ENCODE measurements at places on chromosomes 1 and 21.

DNA sequence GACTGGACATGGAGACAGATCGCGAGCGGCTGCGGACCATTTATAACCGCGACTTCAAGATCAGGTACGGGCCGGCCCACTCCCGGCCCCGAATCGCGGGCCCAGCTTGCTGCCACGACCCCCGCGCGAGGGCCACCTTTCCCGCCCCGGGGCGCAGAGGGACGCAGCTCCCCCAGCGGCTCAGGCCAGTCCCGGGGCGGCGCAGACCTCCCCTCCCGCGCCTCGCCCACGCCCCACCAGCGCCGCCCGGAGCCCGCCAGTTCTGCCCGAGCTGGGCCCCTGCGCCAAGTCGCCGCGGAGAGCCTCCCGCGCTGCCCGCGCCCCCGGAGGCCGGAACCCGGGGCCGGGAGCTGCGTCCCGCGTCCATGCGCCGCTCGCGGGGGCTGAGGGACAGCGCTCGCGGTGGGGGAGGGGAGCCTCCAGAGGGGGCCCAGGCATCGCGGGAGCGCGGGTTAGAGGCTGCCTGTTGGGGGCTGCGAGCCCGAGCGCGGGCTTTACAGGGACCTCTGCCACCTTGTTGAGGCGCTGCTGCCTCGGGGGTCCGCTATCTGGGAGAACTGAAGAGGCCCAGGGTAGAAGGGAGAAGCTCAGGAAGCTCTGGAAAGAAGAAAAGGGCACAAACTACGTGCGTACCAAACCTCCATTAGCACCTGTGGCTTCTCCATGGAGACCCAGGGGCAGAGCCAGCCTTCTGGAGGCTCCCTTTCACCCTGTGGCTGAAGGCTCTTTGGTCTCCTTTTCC, 698 bp downstream of the MOV10 start:
- DNase-seq: peak; percentile 59

- DNase-seq: peak; percentile 45
Observed at GRCh38 chr1:199463521-199464127, 563.9 kb upstream of the NR5A2 start.

DNA sequence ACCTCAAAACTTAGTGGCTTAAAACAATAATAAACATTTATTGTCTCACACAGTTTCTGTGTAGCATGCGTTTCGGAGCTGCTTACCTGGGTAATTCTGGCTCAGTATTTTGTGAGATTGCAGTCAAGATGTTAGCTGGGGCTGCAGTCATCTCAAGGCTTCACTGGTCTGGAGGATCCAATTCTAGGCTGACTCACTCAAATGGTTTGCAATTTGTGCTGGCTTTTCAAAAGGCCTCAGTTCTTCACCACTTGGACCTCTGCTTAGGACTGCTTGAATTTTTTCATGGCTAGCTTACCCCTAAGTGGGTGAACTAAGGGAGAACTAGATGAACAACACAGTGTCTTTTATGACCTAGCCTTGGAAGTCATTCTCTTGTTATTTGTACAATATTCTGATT, 21.0 kb downstream of the XPR1 start:
- DNase-seq: no peak

- DNase-seq: no peak
Observed at GRCh38 chr21:27371975-27372331, 405.1 kb upstream of the ADAMTS5 start.

DNA sequence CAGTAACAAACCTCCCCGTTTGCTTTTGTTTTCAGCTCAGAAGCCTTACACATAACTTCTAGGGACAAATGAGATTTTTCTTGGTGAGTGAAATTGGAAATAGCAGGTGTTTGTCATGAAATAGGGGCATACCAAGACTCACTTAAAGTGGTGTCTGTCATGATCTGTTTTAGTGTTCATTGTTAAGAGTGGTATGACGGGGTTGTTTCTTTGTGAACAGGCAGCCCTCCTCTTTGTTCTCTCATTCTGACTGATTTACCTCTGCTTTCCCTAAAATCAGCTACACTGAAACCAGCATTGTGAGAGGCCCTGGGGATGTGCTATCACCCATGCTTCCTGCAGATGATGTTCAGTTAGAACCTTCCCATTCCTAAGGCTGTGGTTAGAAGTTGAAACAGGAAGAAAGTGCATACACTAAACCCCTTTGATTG, 2.5 kb upstream of the ERO1B start:
- no peak for DNase-seq

- no peak for DNase-seq
Observed at GRCh38 chr21:41245509-41246135, 71.0 kb upstream of the FAM3B start.

GRCh38 chr1:17856496-17857108, 101.5 kb downstream of the ACTL8 start:
- DNase-seq: no peak

- no peak for DNase-seq
Observed at GRCh38 chr1:33577663-33578062, 105.2 kb downstream of the ZSCAN20 start.

DNA sequence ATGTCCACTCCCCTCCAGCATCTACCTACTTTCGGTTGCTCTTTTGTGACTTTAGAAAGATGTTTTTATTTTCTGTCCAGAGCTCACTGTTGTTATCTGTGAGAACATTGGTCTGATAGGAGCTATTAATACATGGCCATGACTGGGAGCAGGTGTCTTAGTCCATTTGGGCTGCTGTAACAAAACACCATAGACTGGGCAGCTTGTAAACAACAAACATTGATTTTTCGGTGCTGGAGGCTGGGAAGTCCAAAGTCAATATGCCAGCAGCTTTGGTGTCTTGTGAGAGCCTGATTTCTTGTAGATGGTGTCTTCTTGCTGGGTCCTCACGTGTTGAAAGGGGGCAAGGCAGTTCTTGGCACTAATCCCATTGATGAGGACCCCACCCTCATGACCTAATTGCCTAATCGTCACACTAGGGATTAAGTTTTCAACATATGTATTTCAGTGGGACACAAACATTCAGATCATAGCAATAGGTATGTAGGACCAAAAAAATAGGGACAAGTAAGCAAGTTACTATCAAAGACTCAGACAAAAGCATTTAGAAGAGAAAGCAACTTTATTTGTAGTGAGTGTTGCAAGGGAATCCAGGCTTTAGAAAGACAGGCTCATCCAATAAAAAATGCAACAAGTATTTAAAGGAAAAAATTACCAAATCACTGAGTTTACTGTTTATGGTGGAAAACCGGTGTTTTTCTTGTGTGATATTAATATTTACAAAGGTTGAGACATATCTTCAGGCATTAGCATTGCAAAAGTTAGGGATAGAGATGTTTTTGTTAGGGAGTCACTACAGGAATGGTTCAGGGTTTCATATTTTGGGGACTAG, 55.2 kb upstream of the WDR26 start:
- DNase-seq: no peak

DNA sequence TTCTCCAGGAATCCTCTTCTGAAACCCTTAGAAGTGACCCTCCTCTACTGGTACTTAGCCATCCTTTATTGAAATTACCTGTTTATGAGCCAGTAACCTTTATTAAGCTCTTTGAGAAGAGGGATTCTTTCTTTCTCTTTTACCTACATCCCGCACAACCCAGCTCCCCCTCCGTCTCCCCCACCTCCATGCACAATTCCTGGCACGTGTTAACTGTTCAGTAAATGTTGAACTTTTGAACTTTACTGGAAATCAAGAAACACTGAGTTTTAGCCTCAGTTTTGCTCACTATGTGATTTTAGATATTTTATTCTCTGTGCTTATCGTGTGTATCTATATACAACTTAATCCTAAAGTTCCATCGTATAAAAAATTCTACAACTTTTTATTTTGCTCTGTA, 1.8 kb downstream of the TMED5 start:
- DNase-seq: no peak

GRCh38 chr1:111880881-111881837, 108.3 kb downstream of the KCND3 start:
- DNase-seq: peak; percentile 84

DNA sequence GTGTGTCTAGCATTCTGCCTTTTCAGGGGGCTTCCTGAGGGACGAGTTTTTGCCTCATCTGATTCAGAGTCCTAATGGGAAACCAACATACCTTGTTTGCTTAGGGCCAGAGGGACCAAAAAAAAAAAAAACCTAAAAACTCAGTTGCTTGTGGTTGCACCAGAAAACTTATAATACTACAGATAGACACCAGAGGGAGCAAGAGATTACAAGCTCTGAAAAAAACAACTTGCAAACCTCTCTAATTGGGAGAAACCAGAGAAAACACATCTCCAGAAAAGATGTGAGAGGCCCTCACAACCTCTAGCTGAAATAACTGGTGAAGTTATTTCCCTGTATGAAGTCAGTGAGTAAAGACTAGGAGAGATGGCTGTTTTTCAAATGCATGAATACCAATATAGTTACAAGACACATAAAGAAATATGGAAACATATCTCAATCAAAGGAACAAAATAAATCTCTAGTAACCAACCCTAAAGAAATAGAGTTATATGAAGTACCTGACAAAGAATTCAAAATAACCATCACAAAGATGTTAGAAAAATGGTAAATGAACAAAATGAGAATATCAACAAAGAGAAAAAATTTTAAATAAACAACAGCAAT, 233.7 kb upstream of the NFIA start:
- DNase-seq: no peak

DNA sequence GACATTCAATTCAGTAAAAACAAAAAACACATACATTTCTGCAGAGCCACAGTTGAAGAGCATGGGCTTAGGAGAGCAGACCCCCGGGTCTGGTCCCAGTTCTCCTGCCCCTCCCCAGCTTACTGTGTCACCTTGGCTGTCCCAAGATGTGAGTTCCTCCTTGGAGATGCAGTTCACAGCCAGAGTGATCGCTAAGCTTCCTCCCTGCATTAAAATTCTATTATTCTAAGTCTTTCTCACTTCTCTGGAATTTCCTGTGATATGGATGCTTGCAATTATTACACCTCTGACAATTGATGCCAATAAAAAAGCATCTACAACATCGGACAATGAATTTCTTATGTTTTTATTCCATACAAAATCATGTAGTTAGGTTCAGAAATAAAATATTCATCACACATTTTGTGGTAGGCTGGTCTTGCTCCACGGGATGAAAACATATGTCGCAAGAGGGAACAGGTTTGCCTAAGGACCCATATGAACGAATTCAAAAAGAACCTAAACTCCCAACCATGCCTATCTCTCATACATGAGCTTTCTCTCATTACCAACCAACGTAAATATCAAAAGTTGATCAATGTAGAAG, 328.5 kb upstream of the RUNX1 start:
- DNase-seq: no peak

GRCh38 chr1:228366866-228367741, 39.5 kb downstream of the TRIM11 start:
- DNase-seq: no peak

- no peak for DNase-seq
Observed at GRCh38 chr1:162389971-162390370, 8.4 kb downstream of the C1orf226 start.

DNA sequence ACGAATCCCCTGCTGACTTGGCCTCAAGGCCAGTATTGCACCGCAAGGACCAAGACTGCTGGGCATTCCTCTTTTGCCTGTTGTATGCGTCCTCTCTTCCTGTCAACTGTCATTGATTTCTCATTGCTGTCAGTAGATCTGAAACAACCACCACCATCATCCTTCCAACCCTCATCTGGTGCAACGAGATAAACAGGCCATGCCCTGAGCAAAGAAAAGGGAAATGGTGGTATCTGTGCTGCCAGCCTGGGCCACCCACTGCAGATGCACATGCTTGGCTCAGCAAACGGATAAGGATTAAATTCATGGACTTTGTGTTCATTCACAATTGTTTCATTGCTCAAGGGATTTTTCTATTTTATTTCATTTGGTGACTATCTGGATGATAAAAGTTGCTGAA, 13.6 kb downstream of the OXCT2 start:
- no peak for DNase-seq

- DNase-seq: no peak
Observed at GRCh38 chr1:54800899-54801759, at the start of gene TTC22. TSS of gene TTC22 (minus strand) at chr1:54801323. CDS start at chr1:54801163, 160 bp downstream.

GRCh38 chr1:85496941-85497582, 32.1 kb upstream of the DDAH1 start:
- DNase-seq: no peak

DNA sequence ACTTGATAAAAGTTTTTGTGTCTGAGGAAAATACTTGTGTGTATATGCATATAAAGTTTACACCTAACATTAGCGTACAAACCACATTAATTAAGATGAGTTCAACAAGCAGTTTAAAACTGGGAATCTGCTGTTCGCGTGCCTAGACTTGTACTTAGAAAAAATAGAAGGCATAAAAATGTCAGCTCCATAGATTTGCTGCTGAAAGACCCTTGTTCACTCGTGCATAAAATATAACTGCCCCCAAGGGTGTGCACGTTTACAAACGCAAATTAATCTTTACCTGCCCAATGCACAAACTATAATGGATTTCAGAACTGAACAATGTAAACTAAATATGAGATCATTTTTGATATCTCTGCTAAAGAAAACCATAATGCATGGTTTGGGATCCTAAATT, 392.3 kb upstream of the ADGRL2 start:
- no peak for DNase-seq

GRCh38 chr1:173205146-173206051, 1.7 kb downstream of the TNFSF4 start:
- DNase-seq: no peak

GRCh38 chr21:34908419-34909055, 140.6 kb downstream of the RUNX1 start:
- no peak for DNase-seq

GRCh38 chr21:45871616-45872236, 109.8 kb upstream of the COL6A1 start:
- DNase-seq: no peak

GRCh38 chr21:33985117-33986050, 69.8 kb upstream of the ATP5PO start:
- DNase-seq: no peak

GRCh38 chr1:57544345-57544744, 120.5 kb upstream of the DAB1 start:
- no peak for DNase-seq

- DNase-seq: no peak
Observed at GRCh38 chr21:26581818-26582217, 8.7 kb upstream of the CYYR1 start.

DNA sequence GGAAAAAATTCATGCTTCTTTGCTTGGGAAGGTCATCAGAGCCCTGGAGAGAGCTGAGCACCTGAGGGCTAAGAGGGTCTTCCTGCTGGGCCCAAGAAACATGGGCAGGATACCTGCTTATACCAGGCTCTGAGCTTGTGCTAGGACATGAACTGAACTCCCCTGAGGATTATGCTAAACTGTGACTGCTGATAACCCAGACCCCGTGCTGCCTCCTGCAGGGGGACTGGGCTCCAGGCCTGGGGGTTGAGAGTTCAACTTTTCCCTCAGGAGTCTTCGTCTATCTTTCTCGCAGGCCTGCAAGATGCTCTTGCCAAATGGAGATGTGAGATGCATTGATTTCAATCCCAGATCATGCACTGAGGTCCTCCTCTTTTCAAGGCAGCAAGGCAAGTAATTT, 368.5 kb downstream of the HHAT start:
- no peak for DNase-seq

GRCh38 chr1:197737916-197738315, 37.4 kb downstream of the DENND1B start:
- peak; percentile 31 for DNase-seq

GRCh38 chr1:185534801-185535200, 199.4 kb upstream of the HMCN1 start:
- peak; percentile 56 for DNase-seq

Measured in COR-L47 (cell line).